Aorta (tissue), 5 donors: ENCODE measurements at places on chromosomes 13 and 19. TPM values are rescaled to one million over a fixed set of nuclear protein-coding genes. Genes with fewer than 3 reads are reported as not detected.

DNA sequence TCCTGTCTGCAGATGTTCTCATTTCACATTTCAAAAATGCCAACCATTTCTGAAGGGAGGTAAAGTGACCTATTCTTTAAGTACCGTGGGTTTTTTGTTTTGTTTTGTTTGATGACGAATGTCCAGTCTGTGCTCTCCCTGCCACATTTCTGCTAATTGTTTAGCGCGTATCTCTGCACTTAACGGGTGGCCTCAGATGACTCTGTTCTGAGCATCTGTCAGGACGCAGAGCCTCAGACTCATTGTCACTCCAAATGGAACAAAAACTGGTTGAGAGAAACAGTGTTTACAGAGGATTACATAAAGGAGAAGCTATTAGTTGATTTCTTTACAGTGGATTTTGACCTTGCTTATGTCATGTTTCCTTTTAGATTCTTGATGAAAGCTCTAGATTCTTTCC lies 23.7 kb downstream of the TPP2 start:
- no peak for DNase-seq

DNA sequence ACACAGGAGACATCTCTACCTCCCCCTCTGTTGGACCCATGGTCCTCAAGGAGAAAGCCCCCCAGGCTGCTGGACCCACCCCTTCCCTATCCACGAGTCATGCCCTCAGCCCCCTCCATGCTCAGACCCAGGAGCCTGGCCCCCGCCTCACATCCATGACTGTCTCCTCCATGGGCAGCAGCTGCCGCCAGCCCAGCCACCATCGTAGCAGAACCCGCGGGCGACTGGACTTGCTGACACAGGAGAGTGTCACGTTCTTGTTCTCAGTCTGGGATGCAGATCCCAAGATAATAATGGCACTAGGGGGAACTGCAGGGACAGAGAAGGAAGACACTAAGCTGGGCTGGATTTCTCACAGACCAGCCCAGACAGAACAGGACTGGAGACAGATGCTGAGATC lies 3.8 kb downstream of the NPHS1 start:
- DNase-seq: no peak

DNA sequence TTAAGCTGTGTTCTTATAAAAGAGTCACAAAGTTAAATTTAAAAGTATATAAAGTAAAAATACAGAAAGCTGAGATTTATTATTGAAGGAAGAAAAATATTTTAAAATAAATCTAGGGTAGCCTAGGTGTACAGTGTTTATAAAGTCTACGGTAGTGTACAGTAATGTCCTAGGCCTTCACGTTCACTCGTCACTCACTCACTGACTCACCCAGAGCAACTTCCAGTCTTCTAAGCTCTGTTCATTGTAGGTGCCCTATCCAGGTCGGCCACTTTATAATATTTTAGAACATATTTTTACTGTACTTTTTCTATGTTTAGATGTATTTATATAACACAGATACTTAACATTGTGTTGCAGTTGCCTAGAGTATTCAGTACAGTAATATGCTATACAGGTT lies 47.4 kb downstream of the NDFIP2 start:
- DNase-seq: no peak

Gene FUT1
- polyA plus RNA-seq: not detected

Gene ZNF567
- 0.88 TPM for polyA plus RNA-seq

Gene ZNF606
- polyA plus RNA-seq: 12.0 TPM

Gene ZNF571
- 1.0 TPM for polyA plus RNA-seq

Gene MATK
- 5.5 TPM for polyA plus RNA-seq
